ENCODE measurements at places on chromosomes 6 and 20.

DNA sequence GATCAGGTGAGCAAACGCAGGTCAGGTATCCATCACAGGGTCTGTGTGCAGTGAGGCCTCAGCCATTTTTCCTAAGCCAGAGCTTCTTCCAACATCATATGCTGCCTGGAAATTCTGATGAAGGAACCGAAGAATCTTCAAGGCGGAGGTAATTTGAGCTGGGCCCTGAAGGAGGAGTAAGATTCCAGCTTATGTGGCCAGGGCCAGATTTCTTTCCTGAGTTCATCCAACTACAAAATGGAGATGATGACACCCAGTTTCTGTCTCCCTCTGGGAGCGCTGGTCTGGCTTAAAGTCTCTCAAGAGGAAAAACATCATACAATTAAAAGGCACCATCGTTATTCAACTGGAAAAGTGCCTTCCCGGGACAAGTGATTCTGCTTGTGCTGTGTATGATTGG lies 6.9 kb upstream of the MANBAL start:
- no peak for DNase-seq

DNA sequence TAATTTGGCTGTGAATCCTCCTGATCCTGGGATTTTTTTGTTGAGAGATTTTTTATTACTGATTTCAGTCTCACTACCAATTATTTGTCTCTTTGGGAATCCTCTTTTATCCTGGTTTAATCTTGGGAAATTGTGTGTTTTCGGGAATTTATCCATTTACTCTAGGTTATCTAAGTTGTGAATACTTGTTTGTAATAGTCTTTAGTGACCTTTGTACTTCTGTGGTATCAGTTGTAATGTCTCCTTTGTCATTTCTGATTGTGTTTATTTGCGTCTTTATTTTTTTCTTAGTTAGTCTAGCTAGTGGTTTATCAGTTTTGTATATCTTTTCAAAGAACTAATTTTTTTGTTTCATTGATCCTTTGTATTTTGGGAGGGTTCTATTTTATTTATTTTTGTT lies 27.3 kb upstream of the ZNF337 start:
- no peak for DNase-seq

DNA sequence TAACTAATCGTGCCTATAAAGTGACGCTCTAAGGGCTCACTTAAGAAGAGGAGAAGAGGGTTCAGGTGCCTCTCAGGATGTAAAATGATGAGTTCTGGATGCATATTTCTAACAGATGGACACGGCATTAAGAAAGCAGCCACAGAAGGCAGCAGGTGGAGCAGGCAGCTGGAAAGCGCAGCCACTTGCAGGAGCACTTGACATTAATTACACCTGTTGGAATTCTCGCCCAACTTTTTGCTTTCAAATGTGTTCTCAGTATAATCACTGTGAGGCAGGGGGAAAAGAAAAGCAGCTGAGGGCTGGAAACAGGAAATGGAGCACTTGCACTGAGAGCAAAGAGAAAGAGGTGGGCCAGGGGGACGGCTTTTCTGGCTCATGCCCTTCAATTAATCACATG lies 164.2 kb downstream of the NKAIN2 start:
- no peak for DNase-seq

GRCh38 chr6:106090001-106090400 lies 3.9 kb downstream of the PRDM1 start:
- no peak for DNase-seq

GRCh38 chr6:51495096-51495495 lies 592.3 kb downstream of the PKHD1 start:
- no peak for DNase-seq

- no peak for DNase-seq
Observed at GRCh38 chr6:147384029-147384428, 124.5 kb upstream of the SAMD5 start.
